ENCODE measurements at places on chromosomes 2 and 18. TPM values are rescaled to one million over a fixed set of nuclear protein-coding genes. Genes with fewer than 3 reads are reported as not detected.

- DNase-seq: no peak
- no peak overlapping the region for H3K27ac ChIP-seq
- H3K4me1 ChIP-seq: peaks cover 13% of the 10 kb centered on the region
- H3K4me3 ChIP-seq: no peak overlapping the region
- no peaks in the 10 kb centered on the region for H3K36me3 ChIP-seq
Observed at GRCh38 chr2:46286715-46287114, 10.5 kb upstream of the EPAS1 start.

DNA sequence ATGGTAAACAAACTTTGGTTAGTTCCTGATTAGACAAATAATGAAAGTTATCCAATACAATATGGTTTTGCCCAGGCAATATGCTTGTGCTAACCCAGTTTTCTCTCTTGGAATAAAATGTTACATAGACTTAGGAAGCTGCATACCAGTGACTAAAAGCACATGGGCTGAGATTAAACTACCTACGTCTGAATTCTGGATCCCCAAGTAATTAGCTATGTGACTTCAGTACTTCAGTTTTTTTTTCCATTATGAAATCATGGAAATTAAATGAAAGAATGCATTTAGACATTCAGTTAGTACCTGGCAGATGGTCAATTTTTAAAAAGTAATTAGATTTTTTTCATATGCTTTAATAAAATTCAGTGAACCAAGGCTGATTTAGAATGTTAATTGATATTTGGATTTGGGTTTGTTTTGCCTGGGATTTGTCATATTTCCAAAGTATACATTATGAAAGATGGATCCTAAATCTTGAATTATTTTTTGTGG lies 213.9 kb downstream of the PTH2R start:
- no peak for DNase-seq
- H3K4me1 ChIP-seq: no peaks in the 10 kb centered on the region
- no peaks in the 10 kb centered on the region for H3K36me3 ChIP-seq
- H3K27me3 ChIP-seq: no peaks in the 10 kb centered on the region

DNA sequence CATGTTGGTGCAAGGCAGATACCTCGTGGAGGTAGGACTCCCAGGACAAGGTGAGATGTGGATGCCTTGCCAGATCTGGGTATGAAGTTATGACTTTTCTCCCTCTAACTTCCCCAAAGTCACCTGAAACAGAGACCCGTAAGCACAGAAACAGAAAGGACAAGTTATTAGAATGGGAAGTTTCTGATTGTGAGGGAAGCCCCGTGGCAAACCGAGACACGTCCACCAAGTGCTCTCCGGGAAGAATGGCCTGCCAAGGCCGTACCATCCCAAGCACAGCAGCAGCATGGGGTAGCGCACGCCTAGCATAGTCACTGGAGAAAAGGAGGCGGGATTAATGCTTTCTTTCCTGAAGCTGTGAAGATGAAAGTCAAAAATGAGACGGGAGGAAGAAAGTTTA lies 110.6 kb downstream of the ZNF532 start:
- DNase-seq: no peak
- no peak overlapping the region for H3K4me3 ChIP-seq
- H3K36me3 ChIP-seq: no peaks in the 10 kb centered on the region

DNA sequence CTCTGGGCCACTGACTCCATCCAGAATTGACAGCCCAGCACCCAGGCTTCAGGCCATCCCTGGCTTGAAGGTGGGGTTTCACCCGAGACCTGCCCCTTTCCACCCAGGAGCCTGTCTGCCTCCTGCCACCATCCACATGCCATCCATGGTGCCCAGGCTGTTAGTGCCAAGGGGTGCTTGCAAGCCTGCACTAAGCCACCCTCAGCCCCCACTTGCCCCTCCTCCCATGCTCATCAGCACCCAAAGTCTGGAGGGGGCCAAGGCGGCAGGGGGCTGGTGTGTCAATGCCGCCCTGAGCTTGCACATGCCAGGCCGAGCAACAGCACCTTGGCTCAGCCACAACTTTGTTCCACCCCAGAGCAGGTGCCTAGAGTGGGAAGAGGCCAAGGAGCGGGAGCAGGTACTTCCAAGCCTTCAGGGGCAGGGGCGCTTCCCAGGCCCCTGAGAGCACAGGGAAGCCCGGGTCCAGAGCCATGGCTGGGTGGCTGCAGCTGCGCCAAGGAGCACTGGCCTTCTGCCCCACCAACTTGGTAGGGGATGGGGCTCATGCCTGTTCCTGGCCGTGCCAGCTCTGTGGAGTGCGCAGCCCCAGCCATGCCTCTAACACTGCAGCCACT lies 12.0 kb downstream of the SRD5A2 start:
- no peak for DNase-seq
- H3K4me1 ChIP-seq: no peaks in the 10 kb centered on the region
- H3K27me3 ChIP-seq: peaks cover 8% of the 10 kb centered on the region
- H3K36me3 ChIP-seq: no peaks in the 10 kb centered on the region
- H3K27ac ChIP-seq: no peak overlapping the region

- no peak overlapping the region for H3K27ac ChIP-seq
- DNase-seq: no peak
- peaks cover 15% of the 10 kb centered on the region for H3K27me3 ChIP-seq
- H3K36me3 ChIP-seq: no peaks in the 10 kb centered on the region
Observed at GRCh38 chr2:58950795-58951462, 709.8 kb upstream of the FANCL start.

DNA sequence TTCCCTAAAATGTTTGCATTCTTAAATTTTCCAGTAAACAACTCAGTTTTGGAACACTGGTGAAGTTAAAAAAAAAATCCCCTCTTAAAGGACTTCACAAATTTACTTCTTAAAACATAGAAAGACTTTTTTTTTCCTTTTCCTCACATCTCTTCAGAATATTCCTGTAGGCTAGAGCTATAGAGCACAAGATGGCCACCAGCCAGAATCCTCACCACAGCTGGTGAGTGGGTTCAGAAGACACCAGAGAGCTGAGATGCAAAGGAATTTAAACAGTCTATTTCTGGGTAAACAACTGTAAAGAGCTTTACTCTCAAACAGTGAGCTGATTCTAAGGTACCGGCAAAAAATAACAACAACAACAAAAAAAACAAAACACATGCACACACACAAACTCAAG lies 252.8 kb downstream of the LRP1B start:
- DNase-seq: no peak
- H3K4me1 ChIP-seq: no peaks in the 10 kb centered on the region
- H3K4me3 ChIP-seq: no peak overlapping the region
- H3K27me3 ChIP-seq: no peaks in the 10 kb centered on the region

DNA sequence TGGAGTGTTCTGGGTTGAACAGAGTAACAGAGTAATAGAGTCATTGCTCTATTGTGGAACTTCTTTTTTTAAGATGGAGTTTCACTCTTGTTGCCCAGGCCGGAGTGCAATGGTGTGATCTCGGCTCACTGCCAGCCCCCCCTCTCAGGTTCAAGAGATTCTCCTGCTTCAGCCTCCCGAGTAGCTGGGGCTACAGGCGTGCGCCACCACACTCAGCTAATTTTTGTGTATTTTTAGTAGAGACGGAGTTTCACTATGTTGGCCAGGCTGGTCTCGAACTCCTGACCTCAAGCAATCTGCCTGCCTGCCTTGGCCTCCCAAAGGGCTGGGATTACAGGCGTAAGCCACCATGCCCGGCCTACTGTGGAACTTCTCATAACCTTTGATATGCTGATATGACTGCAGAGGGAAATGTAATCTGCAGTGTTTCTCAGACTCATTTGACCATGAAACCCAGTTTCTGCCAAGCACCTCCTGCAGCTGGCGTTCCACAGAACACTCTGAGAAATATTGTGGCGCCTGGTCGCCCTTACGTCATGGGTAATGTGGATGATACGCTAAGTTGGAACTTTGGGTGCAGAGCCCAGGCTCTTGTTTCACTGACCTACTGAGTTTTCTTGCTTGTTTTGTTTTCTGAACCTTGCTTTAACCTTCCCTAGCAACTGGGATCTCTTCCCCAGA lies 213.8 kb downstream of the BCL2 start:
- no peaks in the 10 kb centered on the region for H3K4me1 ChIP-seq
- H3K27me3 ChIP-seq: no peaks in the 10 kb centered on the region
- no peak for DNase-seq
- no peak overlapping the region for H3K4me3 ChIP-seq

DNA sequence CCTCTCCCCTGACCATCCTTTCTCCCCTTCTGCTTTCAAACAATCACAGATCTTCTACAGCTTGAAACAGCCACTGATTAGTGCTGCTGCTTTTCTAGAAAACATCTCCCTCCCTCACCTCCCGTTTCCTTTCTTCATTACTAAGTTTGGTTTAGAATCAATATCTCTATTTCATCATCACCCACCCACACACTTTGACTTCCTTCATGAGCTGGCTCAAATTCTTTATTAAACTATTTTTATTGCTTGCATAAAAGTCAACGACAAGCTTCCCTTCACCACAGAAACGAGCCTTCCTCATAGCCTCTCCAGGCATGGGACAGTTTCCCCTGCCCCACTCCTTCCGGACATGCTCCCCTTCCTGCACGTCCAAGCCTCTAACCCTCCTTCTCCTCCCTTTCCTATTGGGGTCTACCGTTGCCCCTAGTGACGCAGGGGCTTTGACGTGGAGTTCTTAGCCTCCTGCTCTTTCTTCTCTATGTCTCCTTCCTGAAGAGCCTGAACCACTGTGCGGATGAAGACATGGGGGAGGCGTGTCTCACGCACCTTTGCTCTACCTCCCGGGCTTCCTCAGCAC lies 172.0 kb downstream of the AFF3 start:
- H3K36me3 ChIP-seq: no peaks in the 10 kb centered on the region
- no peak overlapping the region for H3K27ac ChIP-seq
- no peaks in the 10 kb centered on the region for H3K4me1 ChIP-seq
- H3K27me3 ChIP-seq: peaks cover 72% of the 10 kb centered on the region

GRCh38 chr18:25335676-25336075 lies 16.3 kb downstream of the ZNF521 start:
- DNase-seq: no peak
- H3K27ac ChIP-seq: no peak overlapping the region
- no peaks in the 10 kb centered on the region for H3K36me3 ChIP-seq
- no peak overlapping the region for H3K4me3 ChIP-seq

DNA sequence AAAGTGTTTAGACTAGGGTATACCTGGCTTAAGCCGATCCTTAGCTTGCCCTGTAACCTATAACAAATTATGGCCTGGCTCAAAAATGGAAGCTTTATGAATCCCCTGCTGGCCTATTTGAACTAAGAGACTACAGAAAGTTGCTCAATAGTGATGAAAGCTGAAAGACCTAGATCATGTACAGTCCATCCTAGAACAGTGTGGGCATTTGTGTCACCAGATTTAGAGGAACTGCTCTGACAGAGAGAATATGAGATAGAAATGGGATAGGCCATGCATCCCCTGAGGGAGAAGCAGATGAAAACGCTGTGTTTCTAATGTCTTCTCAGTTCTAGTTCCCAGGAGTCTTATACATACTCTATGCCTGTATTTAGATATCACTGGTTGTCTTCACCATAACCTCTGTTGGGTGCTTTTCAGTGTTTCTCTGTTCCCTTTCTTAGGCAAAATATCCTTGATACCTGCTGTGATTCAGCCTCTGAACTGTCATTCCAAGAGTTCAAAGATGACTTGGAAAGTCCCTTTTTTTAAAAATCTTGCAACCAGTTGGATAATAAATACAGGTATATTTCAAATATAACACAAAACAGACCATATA lies 246.9 kb upstream of the SLC39A10 start:
- no peaks in the 10 kb centered on the region for H3K36me3 ChIP-seq
- H3K27me3 ChIP-seq: no peaks in the 10 kb centered on the region
- no peaks in the 10 kb centered on the region for H3K4me1 ChIP-seq
- no peak overlapping the region for H3K27ac ChIP-seq

GRCh38 chr2:36397728-36398413 lies 42.3 kb downstream of the CRIM1 start:
- H3K4me1 ChIP-seq: peaks cover 6% of the 10 kb centered on the region
- H3K4me3 ChIP-seq: no peak overlapping the region
- DNase-seq: no peak
- peaks cover 9% of the 10 kb centered on the region for H3K36me3 ChIP-seq
- H3K27ac ChIP-seq: no peak overlapping the region

DNA sequence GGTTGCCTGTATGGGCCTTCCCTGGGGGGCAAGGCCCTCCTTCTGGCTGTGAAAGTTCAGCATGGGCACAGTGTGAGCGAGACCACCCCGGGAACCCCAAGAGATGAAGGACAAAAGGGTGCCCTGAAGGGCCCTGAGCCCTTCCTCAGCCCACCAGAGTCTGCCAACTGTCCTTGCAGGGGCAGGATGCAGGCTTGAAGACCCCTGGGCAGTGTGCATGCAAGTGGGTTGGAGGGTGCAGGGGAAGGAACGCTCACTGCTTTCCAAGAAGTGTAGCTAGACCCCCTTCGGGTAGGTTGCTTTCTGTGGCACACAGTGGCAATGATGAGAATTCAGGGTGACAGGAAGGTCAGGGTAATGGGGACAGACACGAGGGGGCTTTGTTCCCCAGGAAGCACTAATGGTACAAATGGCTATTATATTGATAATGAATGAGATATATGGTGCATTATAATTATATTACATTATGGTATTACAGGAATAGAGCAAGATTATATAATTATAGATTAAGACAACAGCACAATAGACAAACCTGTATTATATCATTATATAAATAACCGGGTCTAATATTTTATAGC lies 228.7 kb downstream of the ATAD2B start:
- H3K36me3 ChIP-seq: no peaks in the 10 kb centered on the region
- H3K27me3 ChIP-seq: no peaks in the 10 kb centered on the region
- H3K4me3 ChIP-seq: no peak overlapping the region
- DNase-seq: no peak

DNA sequence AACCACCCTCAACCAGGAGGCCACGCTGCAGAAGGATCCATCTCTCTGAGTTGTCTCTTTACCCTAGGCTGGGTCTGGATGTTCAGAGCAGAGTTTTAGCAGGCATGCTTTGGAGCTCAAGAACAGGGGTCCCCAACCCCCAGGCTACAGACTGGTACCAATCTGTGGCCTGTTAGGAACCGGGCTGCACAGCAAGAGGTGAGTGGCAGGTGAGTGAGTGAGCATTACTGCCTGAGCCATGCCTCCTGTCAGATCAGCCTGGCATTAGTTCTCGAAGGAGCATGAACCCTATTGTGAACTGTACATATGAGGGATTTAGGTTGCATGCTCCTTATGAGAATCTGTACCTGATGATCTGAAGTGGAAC lies 172.5 kb downstream of the UXS1 start:
- DNase-seq: no peak
- H3K36me3 ChIP-seq: no peaks in the 10 kb centered on the region
- no peak overlapping the region for H3K4me3 ChIP-seq
- no peaks in the 10 kb centered on the region for H3K4me1 ChIP-seq
- H3K27ac ChIP-seq: no peak overlapping the region

- H3K36me3 ChIP-seq: no peaks in the 10 kb centered on the region
- H3K27me3 ChIP-seq: no peaks in the 10 kb centered on the region
- H3K4me1 ChIP-seq: no peaks in the 10 kb centered on the region
- H3K4me3 ChIP-seq: no peak overlapping the region
- no peak overlapping the region for H3K27ac ChIP-seq
Observed at GRCh38 chr2:179936654-179937053, 70.4 kb downstream of the CWC22 start.

GRCh38 chr18:44682871-44683221 lies 2.2 kb downstream of the SETBP1 start:
- H3K4me3 ChIP-seq: no peak overlapping the region
- H3K4me1 ChIP-seq: no peaks in the 10 kb centered on the region
- DNase-seq: no peak
- no peaks in the 10 kb centered on the region for H3K27me3 ChIP-seq

Gene KCNG2
- not detected for total RNA-seq

Gene FAHD2A
- 25.4 TPM for total RNA-seq

Gene HOXD11
- not detected for total RNA-seq

Gene PTPN2
- total RNA-seq: 50.3 TPM

Gene ZNF385B
- total RNA-seq: 9.3 TPM

Gene FAM110C
- 20.3 TPM for total RNA-seq

Gene ACVR1C
- total RNA-seq: 1.2 TPM

Gene TMEM37
- 2.3 TPM for total RNA-seq

Gene PSMA8
- not detected for total RNA-seq
